KBM-7 (cell line): ENCODE measurements at places on chromosomes 7 and 10.
A peak's percentile ranks its signal among the peaks of the same experiment; 100 is the strongest.

- no peak for DNase-seq
Observed at GRCh38 chr10:1709161-1709560, 28.2 kb downstream of the ADARB2 start.

GRCh38 chr7:112204499-112205342, 1.5 kb downstream of the DOCK4 start:
- DNase-seq = peak; percentile 49

GRCh38 chr7:144784943-144785342, 50.9 kb downstream of the TPK1 start:
- DNase-seq = no peak

GRCh38 chr10:48774416-48775205, 89.9 kb downstream of the WDFY4 start:
- DNase-seq = no peak

DNA sequence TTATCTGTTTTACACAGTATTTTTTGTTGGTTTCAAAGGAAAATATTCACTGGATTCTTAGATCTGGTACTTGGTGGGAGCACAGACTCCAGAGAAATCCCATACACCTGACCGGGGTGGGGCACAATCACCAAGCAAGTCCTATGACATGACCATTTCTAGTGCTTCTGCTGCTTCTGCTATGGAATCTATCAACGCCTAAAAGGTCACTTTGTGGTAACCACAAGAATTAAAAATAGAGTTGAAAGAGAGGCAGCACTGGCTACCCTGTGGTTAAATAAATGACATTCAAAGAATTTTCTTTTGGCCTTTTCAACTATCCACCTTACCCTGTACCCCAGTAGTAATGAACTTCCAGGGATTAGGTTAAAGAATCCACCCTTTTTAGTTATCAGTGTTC, 329.9 kb upstream of the VWC2 start:
- DNase-seq = no peak

DNA sequence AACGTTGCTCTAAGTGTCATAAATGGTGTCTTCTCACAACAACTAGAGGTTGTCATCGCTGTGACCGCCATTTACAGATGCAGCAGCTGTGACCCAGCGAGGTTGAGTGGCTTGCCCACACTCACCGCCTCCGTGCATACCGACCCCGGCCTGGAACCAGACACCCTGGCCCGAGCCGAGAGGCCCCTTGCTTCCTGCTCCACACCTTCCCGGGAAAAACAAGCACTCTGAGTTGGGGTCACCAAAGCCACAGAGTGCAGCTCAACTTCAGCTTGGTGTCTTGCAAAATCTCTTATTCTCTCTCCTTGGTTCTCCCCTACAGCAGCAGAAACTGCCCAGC, 115.7 kb upstream of the PPP2R2D start:
- DNase-seq = no peak

DNA sequence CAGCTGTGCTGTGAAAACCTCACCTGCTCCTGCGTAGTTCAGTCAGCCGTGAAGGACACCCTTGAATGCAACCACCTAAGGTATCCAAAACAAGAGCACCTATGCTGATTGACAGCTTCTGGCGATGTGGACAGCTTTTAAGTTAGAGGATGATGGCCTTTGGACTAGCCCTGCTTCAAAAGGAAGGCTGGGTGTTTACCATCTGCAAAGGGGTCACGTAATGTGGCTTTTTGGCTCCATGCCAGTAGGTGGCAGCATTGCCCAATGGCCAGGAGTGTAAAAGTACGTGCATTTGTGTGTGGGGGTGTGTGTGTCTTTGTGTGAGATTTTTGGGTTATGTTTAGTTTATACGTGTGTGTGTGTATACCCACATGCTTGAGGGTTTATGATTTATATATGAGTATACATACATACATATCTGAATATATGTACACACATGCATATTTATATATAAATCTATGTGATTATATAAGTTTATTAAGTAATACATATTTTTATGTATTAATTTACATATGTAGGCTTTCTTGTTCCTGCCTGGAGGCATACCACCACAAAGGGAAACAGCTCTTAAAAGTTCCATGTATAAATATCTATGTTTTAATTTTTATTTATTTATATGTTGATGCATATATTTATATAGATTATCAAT, 236.3 kb upstream of the ANKRD30A start:
- DNase-seq = peak; percentile 64

DNA sequence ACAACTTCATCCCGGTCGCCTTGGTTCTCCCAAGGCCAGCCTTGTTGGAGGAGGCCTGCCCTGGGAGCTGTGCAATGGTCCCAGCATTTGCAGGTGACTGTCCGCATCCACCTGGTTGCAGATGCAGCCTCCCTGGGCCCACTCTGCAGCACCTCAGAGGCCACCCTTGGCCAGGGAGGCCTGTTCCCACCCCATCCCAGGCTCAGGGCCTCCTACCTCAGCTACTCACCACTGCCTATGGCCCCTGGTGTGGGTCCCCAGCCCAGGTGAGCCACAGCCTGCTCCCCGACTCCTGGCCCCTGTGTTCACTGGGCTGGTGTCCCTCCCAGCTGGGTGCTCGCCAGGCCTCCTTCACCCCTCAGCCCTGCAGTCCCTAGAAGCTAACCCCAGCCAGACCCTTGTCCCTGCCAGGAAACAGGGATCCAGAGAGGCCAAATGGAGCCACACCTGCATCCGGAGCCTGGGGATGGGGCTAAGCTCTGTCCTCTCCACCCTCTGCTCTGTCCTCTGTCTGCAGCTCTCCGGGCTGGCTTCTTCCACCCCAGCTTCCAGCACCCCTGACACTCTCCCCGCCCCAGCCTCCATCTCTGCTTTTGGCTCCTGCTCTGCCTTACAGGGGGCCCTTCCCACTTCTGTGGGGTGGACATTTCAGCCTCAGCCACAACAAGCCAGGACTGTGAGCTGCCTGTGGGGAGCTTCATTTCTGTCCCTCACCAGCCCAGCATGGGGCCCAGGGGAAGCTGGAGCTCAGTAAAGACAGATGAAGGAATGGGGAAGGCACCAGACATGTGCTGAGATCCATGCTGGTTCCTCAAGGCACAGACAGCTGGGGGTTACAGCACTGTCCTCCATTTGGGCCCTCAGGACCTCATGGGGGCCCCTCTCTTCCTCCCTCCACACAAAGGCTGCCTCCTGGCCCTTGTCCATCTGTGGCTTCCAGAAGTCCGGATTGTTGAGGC, 35.6 kb upstream of the ANTXRL start:
- no peak for DNase-seq

DNA sequence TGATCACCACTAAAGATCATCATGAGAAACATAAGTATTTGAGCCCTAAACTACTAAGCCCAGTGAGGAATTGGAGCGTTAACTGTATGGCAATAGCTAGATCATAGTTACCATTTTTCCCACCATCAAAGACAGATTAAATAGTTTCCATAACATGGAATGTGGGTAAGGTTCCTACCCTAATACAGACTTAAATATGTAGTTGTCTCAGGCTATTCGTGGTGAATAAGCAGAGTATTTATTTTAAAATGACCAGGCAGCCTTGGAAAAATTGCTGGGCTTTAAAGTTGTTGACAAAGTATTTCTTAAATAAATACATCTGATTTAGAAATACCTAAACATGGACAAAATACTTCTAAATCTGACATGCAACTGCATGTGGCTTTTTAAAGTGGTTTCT, 106.8 kb downstream of the NT5C2 start:
- no peak for DNase-seq

DNA sequence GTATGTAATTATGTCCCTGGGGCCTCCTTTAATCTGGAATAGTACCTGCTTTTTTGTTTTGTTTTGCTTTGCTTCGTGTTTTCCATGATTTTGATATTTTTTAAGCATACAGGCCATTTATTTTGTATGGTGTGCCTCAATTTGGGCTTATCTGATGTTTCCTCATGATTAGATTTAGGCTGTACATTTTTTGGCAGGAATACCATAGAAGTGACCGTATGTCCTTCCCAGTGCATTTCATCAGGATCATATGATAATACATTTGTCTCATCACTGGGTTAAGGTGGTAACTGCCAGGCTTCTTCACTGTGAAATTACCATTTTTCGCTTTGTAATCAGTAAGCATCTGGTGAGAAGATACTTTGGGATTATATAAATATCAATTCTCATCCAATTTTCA, 117.8 kb upstream of the SAMD8 start:
- DNase-seq = no peak

- DNase-seq = no peak
Observed at GRCh38 chr7:22268884-22269421, 88.0 kb downstream of the RAPGEF5 start.

DNA sequence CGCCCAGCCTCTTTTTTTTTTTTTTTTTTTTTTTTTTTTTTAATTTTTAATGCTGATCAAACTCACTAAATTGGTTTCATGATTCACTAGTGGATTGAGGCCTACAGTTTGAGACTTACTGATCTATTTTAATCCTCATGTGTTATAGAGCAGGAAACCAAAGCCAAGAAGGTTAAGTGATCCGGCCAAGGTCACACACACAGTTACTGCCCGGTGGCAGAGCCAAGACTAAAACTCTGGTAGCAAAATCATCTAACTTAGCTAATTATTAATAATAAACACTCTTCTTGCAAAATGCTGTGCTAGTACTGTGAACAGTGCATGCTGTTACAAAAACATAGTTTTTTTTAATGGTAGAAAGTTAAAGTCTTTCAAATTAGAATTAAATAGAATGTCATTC, 188.3 kb upstream of the NFE2L3 start:
- DNase-seq = no peak

DNA sequence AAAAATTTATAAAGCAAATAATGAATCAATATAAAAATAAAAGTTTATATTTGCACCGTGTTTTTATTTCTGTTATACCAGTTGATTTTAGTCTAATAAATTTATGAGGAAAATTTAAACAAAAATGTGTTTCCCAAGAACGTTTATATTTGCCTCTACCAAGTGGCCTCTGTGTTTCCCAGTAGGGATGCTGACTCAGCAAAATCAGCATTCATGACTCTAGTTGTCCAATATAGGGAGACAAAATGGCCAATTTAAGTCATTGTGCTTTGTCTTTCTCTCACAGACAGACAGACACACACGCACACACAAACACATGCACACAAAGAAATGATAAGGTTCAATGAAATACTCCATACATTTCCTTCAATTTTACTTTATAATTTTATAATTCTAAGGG, 942.5 kb upstream of the ZWINT start:
- DNase-seq = no peak

GRCh38 chr10:88707429-88708155, 1.5 kb downstream of the LIPK start:
- DNase-seq = no peak

GRCh38 chr10:12333380-12334185, 15.8 kb upstream of the CAMK1D start:
- DNase-seq = peak; percentile 71

GRCh38 chr10:78042058-78042751, 8.5 kb downstream of the RPS24 start:
- no peak for DNase-seq

GRCh38 chr7:157359581-157359980, 22.8 kb downstream of the DNAJB6 start:
- no peak for DNase-seq

DNA sequence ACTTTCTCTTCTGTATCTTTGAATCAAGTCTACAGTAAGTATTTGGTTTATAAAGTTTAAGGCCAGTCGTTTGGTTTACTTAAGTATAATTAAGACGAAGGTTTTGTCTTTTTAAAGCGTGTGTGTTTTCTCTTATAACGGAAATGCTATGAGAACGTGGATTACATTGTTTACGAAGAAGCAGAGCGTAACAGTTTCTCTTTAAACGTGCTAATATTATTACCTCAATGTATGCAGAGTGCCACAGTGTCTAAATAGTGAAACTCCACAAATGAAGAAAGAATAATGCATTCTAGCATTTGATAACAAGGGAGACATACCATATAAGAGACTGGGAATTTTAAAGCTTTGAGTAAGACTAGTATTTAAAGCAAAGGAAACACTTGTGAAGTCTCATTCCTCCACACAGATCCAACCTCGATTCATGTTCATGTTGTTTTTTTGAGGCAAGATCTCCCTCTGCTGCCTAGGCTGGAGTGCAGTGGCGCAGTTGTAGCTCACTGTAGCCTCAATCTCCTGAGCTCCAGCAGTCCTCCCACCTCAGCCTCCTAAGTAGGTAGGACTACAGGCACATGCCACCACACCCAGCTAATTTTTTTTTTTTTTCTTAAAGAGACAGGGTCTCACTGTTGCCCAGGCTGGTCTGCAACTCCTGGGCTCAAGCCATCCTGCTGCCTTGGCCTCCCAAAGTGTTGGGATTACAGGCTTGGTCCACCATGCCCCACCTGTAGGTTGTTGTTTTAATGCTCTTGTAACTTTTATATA, 75.1 kb downstream of the ANKRD61 start:
- peak; percentile 69 for DNase-seq

DNA sequence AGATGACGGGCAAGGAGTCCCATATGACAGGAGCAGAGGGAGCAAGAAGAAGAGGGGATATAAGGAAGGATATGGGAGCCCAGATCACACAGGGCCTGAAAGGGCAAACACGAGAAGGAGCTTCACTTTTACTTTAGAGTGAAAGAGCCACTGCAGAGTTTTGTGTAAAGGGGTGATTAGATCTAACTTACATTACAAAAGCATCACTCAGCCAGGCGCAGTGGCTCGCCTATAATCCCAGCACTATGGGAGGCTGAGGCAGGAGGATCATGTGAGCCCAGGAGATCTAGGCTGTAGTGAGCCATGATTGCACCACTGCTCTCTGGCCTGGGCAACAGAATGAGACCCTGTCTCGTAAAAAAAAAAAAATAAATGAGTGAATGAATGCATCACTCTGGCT, 91.1 kb downstream of the MPP7 start:
- DNase-seq = no peak

- DNase-seq = no peak
Observed at GRCh38 chr7:69722843-69723242, 124.6 kb downstream of the AUTS2 start.

GRCh38 chr10:123906884-123907652, 15.5 kb upstream of the CPXM2 start:
- no peak for DNase-seq

GRCh38 chr7:80848841-80849240, 70.0 kb downstream of the SEMA3C start:
- DNase-seq = no peak

DNA sequence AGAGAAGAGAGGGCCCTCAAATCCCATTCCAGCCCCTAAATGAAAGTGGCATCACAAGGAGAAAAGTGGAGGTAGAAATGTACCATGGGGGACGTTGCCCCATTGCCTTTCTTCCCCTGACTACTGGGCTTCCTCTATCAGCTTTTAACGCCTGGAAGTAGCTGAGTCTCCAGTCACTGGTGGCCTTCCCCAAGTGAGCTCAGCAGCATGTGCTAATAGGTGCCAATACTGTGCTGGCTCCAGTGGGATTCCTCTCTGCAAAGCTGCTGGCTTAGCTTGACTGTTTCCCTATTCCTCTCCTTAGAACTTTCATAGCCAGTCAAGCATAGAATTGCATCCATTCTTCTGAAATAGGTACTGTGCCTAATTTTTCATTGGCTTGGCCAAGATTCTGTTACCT, 32.6 kb downstream of the LRRC4 start:
- no peak for DNase-seq
